ENCODE measurements at places on chromosomes 5 and 9.

- DNase-seq, result no peak
Observed at GRCh38 chr9:137772281-137772873, 105.2 kb upstream of the CACNA1B start.

DNA sequence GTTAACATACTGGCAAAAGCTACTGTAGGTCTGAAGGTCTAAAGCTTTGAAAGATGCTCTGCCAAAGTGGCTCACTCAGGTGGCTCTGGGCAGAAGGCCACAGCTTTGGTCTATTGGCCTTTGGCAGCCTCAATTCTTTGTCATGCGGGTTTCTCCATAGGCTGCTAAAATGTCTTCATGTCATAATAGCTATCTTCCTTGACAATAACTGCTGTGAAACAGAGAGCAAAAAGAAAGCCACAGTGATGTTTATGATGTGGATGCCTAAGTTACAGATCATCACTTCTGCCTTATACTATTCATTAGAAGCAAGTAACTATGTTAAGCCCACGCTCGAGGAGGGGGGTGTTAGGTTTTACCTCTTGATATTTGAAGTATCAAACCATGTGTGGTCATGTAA is 906.1 kb upstream of the CDH9 start:
- no peak for DNase-seq

- DNase-seq, result no peak
Observed at GRCh38 chr5:75756211-75756610, 39.0 kb upstream of the POC5 start.

- DNase-seq, result no peak
Observed at GRCh38 chr5:137582218-137582617, 83.1 kb upstream of the SPOCK1 start.

- DNase-seq, result no peak
Observed at GRCh38 chr9:113355040-113355596, 5.8 kb downstream of the BSPRY start.

DNA sequence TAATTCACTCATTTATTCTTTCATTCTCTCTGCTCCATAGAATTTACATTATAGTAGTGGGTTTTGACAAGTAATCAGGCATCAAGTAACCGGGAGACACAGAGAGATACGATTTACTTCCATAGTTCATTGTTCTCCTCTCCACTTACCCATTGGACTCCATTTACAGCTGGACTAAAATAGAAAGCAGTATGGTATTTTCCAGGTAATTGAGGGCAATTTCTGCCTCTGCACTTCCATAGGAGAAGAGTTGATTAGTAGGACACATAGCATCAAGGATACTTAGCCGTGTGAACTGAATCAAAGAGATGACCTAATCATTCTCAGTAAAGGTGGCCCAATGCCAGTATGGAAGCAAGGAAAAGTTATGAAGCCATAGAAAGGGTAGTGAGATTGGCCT is 244.4 kb downstream of the COX7C start:
- DNase-seq, result no peak

DNA sequence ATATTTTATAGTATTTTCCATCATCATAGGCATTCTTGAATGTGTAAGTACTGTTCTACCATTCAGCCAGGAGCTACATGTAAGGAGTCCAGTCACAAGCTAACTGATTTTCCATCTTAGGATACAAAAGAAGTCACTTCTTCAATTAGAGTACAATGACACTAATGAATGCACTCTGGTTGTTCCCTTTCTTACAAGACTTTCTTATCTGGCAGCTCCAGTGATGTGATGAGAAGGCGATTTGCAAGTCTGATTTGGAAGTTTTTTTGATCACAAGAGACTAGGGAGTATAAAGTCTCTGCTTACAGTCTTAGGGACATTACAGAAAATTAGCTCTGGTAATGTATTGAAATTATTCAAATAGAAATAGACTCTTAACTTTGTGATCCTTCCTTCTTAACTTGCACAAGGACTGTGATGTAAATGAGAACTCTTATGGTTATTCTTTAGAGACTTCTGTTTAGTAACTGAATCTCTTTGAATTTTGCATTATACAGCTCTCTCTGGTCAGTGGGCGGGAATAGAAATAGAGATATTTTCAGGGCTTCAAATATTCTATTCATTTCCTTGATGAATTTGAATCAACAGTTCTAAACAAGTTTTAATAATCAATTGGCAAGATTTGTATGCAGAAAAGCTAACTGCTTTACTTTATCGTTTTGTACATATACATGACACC is 130.4 kb upstream of the CDH6 start:
- no peak for DNase-seq

DNA sequence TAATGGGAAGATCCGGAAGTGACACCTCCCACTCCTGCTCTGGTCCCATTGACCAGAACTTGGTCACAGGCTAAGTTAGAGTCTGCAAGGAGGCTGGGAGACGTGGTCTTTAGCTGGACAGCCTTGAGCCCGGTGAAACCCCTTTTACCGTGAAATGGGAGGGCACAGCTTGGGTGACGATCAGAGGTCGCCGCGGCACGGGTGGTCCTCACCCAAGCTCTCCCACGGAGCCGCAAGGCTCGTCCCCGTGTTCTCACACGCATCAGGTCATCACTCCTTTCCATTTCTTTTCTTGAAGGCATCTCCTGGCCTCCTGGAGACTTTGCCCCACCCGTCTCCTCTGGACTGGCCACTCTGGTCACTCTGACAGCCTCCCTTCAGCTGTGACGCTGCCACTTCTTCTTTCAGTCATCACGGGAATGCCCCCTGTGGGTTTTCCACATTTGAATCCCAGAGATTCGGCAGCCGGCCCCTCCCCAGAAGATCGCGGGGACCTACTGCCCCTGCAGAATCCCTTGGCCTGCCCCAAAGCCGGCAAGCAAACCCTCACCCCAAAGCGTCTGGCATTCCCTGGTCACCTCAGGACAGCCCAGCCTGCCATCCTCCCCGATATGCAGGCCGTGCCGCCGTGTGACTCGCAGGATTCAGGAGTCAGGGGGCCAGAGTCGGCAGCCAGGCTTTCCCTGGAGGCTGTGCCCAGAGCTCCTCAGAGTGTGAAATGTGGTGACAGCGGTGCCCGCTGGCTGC is 18.9 kb upstream of the EGFL7 start:
- DNase-seq, result no peak

DNA sequence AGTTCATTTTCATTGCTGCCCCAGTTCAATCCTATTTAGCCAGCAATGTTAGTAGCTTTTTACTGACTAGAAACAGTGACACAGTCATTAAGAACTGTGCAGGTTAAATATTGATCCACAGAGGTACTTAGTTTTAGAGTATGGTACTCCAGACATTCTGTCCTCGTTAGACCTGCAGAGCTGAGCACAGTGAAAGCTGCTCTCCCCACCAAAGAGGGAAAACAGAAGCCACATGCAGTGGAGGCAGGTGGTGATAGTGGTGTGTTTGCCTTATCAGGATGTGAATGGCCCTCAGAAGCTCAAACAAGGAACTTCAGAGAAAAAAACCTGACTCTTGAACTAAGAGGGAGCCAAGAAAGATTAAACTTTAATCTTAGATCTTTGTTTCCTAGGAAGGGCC is 75.5 kb downstream of the UNC13B start:
- DNase-seq, result no peak

GRCh38 chr5:124280079-124280478 is 466.4 kb downstream of the ZNF608 start:
- no peak for DNase-seq

DNA sequence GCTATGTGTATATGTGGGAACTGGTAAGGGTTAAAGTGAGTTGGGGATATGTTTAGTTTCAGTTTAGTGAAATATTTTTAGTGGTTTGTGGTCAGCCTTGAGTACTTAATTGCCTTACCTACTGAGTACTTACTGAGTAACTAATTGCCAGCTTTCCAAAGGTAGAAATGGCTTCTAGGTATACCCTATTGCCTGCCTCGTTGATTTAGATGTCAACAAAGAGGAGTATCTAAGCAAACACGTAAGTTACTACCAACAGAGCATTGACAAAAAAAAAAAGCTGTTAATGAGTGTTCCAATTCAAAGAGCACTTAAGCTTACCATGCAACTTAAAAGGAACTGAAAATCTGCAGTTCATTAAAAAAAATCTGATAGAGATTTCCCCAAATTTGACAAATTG is 8.8 kb downstream of the ATP10B start:
- no peak for DNase-seq

DNA sequence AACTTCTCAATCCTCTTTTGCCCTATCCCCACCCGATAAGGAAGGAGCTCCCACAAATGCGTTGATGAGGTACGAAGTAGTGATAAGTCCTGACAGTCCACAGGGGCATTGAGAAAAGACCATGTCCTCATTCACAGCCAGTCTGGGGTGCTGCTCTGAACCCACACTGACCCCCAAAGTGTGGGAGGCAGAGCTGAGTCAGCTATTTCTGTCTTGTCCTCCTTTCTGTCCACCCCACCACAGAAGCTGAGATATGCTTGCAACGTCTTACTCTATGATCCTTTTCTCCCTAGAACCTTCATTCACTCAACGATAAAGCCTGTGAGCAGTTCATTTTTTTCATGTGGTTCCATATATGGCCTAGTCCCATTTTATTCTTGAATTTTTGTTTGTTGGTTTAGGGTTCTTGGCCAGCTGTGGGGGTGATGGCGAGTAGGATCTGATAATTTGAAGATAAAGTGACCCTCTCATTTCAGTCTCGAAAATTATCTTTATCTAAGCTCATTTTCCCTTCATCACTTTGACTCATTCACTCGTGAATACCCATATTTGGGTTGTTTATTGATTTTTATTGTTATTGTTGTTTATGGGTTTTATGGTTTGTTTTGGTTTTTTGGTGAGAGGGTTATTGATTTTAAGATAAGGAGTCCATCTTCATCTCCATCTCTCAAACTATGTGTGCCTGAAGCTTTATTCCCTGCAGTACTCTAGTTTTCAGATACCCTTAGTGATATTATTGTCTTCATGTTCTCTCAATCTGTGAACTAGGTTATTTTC is 58.5 kb upstream of the ZNF366 start:
- no peak for DNase-seq

DNA sequence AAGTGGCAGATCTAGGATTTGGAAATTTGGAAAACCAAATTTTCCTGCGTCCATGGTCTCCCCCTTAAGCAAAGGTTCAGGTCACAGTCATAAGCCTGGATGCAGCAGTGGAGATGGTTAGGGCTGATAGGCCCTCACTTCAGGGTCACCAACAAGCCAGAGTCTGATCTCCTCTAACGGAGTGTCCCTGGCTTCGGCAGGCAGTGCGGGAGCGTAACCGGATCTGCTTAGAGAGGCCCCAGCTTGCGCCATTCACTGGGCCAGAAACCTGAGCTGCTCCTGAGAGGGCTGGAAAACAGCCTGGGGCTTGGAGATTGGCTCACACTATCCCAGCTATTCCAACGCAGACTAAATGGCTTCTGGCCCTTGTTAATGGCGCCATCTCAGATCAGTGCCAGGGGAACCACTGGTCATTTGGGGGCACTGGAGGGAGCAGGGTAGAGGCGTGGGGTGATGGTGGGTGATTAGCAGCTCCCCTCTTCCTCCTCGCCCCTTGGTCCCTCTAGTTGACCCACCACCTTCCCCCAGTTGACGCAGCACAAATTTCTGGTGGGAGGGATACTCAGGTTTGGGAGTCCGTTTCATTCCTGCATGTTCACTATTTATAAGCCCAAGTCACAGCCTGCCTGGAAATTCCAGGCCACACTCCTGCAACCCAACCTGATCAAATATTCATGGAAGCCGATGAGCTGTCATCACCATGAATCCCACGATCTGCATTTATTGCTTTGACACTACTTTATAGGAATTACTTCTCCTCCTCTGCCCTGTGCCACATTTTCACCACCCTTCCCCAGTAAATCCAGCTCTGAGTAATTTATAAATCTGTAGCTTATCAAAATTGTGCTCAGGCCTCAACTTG is 134.6 kb upstream of the CPEB4 start:
- DNase-seq, result no peak
